ENCODE measurements at places on chromosomes 3 and 15. TPM values are rescaled to one million over a fixed set of nuclear protein-coding genes. Genes with fewer than 3 reads are reported as not detected.

ACKR4 gene
- total RNA-seq, result not detected

CACNA2D2 gene
- total RNA-seq, result 0.25 TPM

ABHD14A gene
- 16.3 TPM for total RNA-seq

LDHAL6B gene
- total RNA-seq, result not detected

ZNF774 gene
- 11.9 TPM for total RNA-seq

UROC1 gene
- not detected for total RNA-seq

GMNC gene
- total RNA-seq, result not detected

GPR87 gene
- 0.18 TPM for total RNA-seq

SNX22 gene
- total RNA-seq, result 1.2 TPM

RBMS3 gene
- total RNA-seq, result 9.2 TPM

NR2E3 gene
- total RNA-seq, result not detected

HDGFL3 gene
- total RNA-seq, result 22.9 TPM

Data from Caco-2 (cell line).